ENCODE measurements at places on chromosomes 4 and X.

DNA sequence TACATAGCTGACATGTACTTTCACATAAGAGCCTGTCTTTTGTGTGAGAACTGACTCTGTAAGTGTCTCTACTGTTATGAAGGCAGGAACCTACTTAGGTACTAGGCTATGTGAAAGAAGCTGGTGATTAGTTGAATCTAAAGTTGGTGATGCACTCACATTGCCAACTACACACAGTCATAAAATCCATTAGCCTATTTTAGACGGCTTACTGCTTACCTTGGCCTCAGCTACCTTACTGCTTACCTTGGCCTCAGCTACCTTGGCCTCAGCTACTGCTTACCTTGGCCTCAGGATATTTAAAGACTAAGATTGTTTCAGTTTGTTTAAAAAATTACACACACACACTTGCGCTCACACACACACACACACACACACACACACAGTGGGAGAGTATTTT lies 549.7 kb downstream of the IL1RAPL1 start:
- no peak for DNase-seq

GRCh38 chr4:169854090-169854489 lies 96.3 kb upstream of the HPF1 start:
- DNase-seq = no peak

GRCh38 chr4:188214861-188215260 lies 75.6 kb downstream of the TRIML1 start:
- no peak for DNase-seq

DNA sequence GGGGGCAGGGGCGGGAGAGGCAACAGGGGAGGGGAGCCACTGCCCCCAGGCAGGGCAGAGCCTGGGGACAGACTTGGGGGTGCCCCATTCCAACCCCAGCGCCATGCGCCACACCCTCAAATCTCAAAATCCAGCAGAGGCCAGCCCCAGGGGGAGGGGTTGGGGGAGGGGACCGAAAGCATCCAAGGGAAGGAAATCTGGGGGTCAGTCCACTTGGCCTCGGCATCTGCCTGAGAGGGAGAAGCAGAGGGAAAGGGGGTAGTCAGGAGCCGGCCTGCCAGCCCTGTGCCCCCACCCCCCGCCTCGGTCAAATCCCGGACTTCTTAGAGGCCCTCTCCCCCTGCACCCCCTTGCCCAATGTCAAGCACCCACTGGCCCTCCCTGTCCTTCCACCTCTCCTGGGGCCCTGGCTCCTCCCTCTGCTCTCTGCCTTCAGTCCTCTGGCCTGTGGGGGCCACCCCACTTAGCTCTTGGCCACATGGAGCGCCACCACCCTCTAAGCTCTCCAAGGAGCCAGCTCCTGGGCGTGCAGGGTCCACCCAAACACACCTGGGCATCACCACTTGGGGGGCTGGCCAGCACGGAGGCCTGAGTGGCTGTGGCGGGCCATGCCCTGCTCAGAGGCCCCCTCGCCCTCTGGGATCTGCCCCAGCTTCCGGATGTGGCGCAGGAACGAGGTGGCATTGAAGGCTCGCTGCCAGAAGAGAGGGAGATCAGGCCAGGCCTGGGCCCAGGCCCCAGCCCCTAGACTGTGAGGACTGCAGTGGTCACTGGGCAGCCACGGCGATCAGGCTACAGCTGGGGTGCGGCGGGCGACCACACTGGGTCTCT lies 3.5 kb downstream of the PNCK start:
- no peak for DNase-seq

DNA sequence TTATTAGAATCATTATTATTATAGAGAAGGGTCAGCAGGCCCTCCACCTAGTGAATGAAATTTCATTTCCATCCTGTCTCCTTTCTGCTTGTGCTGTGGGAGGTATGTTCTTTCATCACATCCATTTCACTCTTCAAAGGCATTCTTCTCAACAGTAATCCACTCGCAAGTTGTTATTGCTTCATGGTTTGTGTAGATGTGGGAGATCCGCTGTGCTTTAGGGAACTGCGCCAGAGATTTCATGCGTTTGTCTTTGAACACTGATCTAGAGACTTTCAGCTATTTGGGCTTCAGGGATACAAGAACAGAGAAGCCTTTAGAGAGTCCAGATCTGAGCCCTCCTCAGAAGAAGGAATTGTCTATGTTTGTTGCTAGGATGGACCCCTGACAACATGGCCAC lies 53.5 kb upstream of the PUDP start:
- no peak for DNase-seq

GRCh38 chr4:90852237-90852636 lies 725.0 kb downstream of the CCSER1 start:
- DNase-seq = peak; percentile 7

GRCh38 chr4:154506253-154506652 lies 14.7 kb upstream of the DCHS2 start:
- peak; percentile 23 for DNase-seq

GRCh38 chr4:113962719-113963265 lies 16.7 kb downstream of the ARSJ start:
- DNase-seq = no peak

DNA sequence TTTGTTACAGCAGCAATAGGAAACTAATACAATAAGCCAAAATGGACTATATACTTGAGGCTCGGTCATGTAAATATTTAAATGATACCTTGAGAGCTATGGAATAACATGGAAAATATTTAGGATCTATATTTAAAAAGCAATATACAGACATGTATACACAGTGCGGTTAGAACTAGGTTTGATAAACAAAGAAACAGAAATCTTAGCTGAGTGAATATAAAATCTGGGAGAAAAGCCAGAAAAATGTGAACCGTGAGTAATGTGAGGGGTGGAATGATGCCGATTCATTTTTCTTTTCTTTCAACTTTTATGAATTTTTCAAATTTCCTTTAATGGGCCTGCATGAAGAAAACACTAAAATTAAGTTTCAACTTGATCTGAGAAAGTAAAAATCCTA lies 104.1 kb downstream of the ATXN3L start:
- DNase-seq = no peak

DNA sequence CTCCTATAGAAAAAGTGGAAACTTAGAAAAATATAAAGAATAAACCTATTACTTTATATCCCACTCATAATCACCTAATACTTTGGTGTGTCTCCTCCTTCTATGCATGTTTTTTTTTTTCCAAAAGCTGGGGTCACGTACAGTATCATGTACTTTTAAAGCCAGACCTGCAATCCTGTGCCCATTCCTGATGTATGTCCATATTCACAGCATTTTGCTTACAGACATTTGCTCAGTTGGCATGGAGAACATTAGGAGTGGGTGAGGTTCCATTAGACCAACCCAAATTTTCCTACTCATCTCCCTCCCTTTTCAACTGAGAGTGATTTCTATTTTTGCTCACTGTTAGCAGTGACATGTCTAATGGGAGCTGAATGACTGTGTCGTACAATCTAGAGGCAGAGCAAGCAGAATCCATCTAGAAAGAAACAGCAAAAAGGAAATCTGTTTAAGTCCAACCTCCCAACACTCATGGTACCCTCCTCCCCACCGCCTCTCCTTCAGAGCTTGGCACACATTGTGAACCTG lies 195.6 kb upstream of the KLF3 start:
- no peak for DNase-seq

- DNase-seq = no peak
Measured at GRCh38 chr4:138087066-138087719, 155.0 kb downstream of the SLC7A11 start.

DNA sequence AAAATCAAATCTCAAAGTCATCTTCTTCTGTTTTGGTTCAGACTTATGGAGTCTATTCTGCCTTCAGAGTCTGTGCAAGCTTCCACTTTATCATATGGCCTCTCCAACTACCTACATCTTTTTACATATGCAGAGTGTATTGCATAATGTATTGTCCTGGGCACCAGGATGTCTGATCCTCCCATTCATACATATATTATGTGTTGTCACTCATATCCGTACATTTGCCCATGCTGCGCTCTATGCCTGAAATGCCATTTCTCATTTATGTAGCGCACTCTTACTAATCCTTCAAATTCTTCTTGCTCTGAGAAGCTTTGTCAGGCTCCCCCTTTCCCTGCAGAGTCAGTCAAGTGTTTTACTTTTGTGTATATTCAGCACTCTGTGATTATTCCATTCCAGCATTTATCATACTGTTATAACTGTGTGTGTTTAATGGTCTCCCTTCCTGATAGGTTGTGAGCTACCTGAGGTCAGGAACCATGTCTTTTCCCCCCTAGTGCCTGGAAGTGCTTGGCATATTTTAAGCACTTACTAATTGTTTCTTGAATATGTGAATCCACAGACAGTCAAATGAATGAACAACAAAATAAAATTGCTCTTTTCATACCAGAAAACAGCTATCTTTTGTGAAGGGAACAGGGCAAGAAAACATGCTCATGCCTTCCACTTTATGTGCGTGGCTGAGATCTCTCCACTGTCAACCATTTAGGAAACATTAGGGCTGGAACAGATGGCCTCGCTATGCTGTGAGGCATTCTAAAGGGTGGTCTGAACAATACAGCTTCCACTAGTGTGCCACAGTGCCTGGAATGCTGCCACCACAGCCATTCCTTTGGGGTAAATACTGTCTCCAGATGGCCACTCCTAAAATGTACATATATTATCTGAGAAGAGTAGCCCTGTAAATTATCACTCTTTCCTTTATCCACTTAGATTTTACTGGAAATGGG lies 81.8 kb downstream of the GLUD2 start:
- no peak for DNase-seq

GRCh38 chrX:3143043-3143799 lies 102.0 kb downstream of the ARSF start:
- DNase-seq = peak; percentile 1

DNA sequence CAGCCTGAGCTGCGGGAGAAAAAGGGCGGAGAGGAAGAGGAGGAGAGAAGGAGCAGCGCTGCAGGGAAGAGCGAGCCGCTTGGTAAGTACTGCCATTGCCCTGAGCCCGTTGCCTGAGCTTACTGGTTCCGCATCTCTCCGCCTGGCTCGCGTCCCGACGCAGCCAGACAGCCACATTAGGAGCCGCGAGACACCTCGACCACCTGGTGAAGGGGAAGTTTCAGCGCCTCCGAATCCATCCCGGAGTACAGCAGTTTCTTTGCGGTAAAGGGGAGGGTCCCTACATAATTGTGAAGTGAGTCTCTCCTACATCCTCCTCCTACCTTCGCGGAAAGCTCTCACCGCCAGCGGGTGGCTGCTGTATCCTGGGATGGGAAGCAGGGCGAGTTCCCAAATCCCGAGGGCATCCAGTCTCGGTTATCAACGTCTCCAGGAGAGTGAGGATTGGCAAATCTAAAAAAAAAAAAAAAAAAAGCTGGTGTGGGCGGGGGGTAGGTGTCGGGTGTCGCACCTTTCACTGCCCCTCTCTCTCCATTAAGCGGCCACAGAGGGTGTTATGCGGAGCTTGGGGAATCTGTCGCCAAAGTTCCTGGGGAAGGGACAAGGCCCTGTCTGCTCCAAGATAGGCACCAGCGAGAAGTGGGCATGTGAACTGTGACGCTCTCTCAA lies 7.9 kb downstream of the TBX22 start:
- DNase-seq = no peak

DNA sequence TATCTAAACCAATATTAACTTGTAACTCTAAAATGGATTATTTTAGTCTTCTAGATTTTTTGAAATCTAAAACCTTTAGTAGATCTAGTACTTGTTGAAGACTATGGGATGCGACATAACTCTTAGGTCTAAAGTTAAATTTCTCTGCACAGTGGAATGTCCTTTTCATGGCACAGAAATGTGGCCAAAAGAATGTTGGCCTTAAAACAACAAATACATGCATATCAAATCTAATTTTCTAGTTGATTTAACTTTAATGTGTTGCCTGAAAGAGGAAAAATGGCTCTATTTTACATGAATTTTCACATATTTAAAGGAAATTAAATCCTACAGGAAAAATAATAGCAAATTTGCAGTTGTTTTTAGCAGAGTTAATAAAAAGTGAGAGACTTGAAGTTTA lies 30.3 kb downstream of the NFKB1 start:
- no peak for DNase-seq

GRCh38 chr4:166839615-166840251 lies 394.6 kb downstream of the SPOCK3 start:
- DNase-seq = no peak

- DNase-seq = peak; percentile 7
Measured at GRCh38 chrX:17024886-17025285, 78.4 kb downstream of the REPS2 start.

- no peak for DNase-seq
Measured at GRCh38 chrX:121227888-121228287, 180.5 kb downstream of the GLUD2 start.

- DNase-seq = no peak
Measured at GRCh38 chrX:9860826-9861225, 74.6 kb downstream of the SHROOM2 start.

GRCh38 chr4:179145746-179146525 lies 1703.7 kb upstream of the AGA start:
- no peak for DNase-seq

GRCh38 chrX:33156152-33156726 lies 55.1 kb downstream of the DMD start:
- DNase-seq = no peak

GRCh38 chrX:24221872-24222271 lies 72.3 kb downstream of the ZFX start:
- DNase-seq = no peak

DNA sequence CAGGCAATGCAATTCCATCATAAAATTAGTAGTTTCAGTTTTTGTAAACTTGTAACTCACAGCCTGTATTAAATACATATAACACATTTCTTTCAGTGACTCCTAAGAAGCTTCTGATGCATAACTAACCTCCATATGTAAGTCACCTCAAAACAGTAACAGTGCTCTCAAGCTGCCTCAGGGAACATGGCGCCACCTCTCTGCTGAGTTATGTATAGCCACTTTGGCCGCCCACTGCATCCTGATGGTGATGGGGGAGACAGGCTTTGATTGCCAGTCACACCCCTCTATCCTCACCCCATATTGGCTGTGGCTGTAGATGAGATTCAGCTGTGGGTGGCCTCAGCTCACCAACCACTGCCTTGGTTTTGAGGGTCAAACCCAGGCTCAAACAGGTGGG lies 54.3 kb downstream of the LRBA start:
- peak; percentile 8 for DNase-seq

- DNase-seq = no peak
Measured at GRCh38 chr4:71288875-71289274, 49.9 kb upstream of the SLC4A4 start.

- DNase-seq = no peak
Measured at GRCh38 chr4:177356921-177357320, 47.2 kb downstream of the NEIL3 start.

GRCh38 chrX:19096586-19096985 lies 25.7 kb downstream of the ADGRG2 start:
- no peak for DNase-seq

- no peak for DNase-seq
Measured at GRCh38 chr4:67721770-67722597, 21.0 kb upstream of the UBA6 start.

DNA sequence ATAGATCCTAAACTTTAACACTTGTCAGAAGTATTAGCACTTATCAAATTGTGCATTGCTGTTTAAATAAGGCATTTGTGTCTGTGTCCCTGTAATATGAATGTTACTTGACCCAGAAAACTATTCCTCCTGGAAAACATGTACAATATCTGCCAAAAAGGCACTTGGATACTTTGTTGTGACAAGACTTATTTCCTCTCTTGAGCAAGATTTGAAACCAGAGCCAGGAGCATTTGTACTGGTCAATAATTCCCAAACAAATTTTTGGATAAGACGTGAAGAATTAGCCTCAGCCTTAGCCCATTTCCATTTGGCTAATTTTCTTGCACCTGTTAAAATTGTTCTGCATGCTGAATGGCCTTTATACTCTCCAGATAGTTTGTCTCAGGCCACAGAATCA lies 176.3 kb upstream of the GK2 start:
- no peak for DNase-seq

GRCh38 chr4:125091-125771 lies 930 bp downstream of the ZNF718 start:
- peak; percentile 33 for DNase-seq

- no peak for DNase-seq
Measured at GRCh38 chr4:142242156-142242555, 603.9 kb downstream of the INPP4B start.
